ENCODE measurements at places on chromosomes 5 and 9.

GRCh38 chr5:36552651-36553393 is 53.6 kb upstream of the SLC1A3 start:
- no peak for DNase-seq

DNA sequence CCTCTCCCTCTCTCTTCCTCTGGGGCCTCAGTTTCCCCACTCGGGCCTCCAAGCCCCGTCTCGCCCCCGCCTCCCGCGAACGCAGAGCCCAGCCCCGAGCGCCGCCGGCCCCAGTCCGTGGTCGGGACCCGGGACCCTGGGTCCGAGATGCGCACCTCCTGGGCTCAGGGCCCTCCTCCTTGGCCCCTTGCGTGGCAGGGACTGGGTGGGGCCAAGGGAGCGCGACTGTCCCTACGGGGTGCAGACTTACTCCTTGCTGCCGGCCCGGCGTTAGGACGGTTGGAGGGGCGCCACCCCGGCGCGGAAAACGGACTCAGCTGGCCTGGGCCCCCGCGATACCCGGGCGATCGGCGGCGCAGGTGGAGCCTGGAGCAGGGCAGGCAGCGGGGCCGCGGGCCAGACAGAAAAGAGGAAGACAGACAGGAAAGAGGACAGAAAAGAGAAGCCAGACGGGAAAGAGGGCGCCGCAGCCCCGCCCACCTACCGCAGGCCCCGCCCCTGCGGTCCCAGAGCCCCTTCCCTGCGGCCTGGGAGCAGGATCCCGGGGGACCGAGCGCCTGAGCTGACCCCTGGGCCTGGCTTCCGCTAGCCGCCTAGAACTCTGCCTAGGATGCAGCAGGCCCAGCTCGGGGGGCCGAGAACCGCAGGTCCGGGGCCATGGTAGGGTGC is at the start of gene GBGT1:
TSS of gene GBGT1 (minus strand) at position 411 of the 669 bp plus-strand sequence. CDS start 1,502 bp downstream, outside the sequence.
- DNase-seq, result no peak

- DNase-seq, result no peak
Observed at GRCh38 chr9:27412963-27413362, 111.1 kb upstream of the IFNK start.

DNA sequence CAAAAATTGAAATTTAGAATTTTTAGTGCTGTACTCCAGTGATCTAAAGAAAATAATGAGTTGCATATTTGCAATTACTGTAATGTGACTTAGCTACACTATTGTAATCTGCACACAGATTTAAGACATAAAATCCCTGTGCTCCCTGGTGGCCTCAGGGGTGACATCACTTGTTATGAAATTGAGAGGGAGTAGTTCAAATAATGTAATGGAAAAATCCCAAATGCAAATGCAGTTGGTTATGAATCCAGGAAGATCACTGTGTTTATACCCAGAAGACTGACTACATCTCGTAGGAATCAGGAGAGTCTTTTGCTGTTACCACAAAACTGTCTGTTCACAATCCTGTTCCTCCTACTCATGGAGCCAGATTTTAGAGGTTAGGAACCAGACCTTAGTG is 178.7 kb upstream of the FBXL17 start:
- DNase-seq, result no peak

GRCh38 chr5:96083361-96083881 is 121.8 kb upstream of the ELL2 start:
- no peak for DNase-seq

DNA sequence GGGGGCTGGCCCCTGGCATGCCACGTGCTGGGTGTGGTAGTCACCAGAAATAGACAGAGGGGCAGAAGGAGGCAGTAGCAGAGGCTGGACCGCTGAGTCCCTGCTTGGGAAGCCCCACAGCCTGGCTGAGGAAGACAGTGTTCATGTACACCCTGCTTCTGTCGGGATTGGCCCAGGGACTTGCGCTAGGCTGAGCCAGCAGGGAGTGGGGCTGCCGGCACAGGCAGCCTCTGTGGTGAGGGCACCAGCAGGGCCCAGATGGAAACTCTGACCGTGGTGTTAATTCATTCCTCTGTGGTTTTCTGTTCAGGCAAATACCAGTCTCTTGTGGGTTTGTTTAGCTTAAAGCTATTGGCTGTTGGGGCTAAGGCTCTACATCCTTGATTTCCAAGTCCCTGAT is 108.6 kb upstream of the RAD23B start:
- no peak for DNase-seq

GRCh38 chr9:76369583-76369982 is 24.6 kb downstream of the RFK start:
- DNase-seq, result no peak

- no peak for DNase-seq
Observed at GRCh38 chr9:137798142-137798541, 79.4 kb upstream of the CACNA1B start.

GRCh38 chr5:1737790-1738405 is 61.7 kb downstream of the MRPL36 start:
- no peak for DNase-seq

- no peak for DNase-seq
Observed at GRCh38 chr9:35702696-35703095, 13.0 kb upstream of the TPM2 start.

DNA sequence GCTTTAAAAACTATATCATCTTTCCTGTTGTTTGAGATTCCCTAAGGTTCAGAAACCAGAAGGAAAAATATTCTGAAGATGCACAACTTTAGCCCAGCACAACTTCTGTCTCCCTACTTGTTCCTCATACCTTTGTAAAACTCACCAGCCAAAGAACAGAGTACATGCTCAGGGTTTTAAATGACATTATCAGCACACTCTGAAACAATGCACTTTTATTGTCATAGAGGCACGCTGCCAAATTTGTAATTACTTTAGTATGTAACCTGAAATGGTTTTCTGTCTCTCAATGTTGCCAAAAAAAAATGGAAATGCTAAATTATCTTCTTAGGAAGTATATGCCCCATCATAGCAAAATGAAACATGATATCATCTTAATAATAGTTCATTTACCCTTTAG is 383.6 kb upstream of the CDH6 start:
- DNase-seq, result no peak

DNA sequence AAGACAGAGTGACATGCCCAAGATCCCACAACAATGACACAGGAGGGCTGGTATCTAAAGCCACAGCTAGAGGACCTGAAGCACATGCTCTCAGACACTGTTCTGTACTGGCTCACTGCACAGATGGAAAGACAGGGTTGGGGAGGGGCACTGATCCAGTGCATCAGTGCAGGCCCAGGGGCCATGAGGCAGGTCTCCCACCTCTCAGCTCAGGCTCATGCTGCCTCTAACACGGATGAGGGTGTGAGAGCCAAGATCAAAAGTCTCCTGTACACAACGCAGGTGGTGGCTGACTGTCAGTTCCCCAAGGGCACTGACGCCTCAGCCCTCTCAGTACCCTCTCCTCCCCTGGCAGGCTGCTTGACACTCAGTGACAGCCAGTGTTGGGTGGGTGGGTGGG is 10.9 kb downstream of the RAPGEF1 start:
- DNase-seq, result no peak

DNA sequence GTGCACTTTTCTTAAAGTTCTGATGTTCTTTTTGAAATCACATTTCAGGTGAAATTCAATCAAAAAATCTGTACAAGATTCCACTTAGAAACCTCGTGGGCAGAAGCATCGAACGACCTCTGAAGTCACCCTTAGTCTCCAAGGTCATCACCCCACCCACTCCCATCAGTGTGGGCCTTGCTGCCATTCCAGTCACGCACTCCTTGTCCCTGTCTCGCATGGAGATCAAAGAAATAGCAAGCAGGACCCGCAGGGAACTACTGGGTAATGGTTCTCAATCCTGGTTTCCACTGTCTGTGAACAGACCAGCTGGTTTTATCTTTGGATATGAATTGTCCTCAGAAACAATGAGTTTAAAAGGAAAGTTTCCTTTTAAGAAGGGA is 8.1 kb upstream of the SLC2A8 start:
- no peak for DNase-seq

DNA sequence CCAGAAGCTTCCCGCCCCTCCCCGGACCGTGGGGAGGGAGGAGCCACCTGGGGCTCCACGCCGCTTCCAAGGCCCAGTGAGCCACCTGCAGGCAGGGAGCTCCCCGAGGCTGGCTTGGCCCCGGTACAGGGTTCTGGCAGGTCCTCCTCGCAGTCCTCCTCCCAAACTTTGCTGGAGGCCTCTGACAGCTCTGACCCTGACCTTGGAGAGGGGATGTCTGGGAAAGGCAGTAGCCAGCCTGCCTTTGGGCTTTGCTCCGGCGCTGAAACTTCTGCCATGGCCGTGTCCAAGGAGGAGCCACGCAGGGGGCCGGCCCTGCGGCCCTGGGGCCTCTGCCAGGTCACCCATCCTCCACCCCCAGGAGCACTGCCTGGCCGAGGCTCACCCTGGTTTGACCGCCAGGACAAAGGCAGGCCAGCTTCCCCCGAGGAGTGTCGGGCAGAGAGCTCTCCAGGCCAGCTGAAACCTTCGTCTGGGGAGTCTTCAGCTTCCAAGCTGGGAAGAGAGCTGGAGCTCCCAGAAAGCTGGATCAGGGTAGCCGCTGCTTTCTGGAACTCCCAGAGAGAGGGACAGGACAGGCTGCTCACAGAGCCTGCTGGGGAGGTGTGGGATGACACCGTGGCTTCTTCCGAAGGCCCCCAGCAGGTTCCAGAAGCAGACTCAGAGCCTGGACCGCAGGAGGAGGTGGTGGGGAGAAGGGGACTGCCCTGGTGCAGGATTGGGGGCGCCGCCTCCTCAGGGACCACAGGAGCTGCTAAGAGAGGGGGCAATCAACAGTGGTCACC is 9.0 kb upstream of the QSOX2 start:
- no peak for DNase-seq

- no peak for DNase-seq
Observed at GRCh38 chr5:45262061-45262590, 434.1 kb downstream of the HCN1 start.

GRCh38 chr5:112087222-112087621 is 330.2 kb upstream of the NREP start:
- DNase-seq, result no peak

GRCh38 chr5:45437752-45438151 is 258.4 kb downstream of the HCN1 start:
- no peak for DNase-seq

- DNase-seq, result no peak
Observed at GRCh38 chr5:56520986-56521730, 288.0 kb upstream of the ANKRD55 start.

GRCh38 chr5:67286006-67286405 is 89.4 kb upstream of the CD180 start:
- no peak for DNase-seq

GRCh38 chr5:121937762-121938161 is 24.0 kb upstream of the SRFBP1 start:
- DNase-seq, result no peak

DNA sequence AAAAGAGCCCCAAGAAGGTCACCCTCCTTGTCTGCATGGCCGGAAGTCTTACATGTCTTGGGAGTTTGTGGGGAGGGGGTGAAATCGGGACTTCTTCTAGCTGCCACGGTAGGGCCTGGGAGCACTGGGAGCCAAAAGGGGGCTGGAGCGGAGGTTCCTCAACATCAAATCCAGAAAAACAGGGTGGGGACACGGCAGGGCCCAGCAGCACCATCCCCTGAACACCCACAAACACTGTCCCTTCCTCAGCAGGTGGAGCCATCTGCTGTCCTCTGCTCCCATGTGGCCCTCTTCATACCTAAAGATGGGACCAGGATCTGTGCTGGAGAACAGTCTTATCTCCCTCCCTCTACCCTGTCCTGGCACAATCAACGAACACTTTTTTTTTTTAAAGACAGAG is 2.7 kb downstream of the TERT start:
- DNase-seq, result no peak

DNA sequence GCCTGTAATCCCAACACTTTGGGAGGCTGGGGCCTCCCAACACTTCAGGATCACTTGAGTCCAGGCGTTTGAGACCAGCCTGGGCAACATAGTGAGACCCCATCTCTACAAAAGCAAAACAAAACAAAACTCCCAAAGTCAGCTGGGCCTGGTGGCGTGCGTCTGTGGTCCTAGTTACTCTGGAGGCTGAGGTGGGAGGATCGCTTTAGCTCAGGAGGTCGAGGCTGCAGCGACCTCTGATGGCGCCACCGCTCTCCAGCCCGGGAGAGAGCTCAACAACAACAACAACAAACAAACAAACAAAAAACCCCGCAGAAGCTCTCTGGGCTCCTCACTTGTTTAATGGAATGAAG is 528 bp downstream of the ACOT12 start:
- no peak for DNase-seq

- no peak for DNase-seq
Observed at GRCh38 chr5:106269252-106269843, 1401.4 kb downstream of the EFNA5 start.

- DNase-seq, result no peak
Observed at GRCh38 chr5:154254896-154255295, 64.4 kb downstream of the GALNT10 start.

DNA sequence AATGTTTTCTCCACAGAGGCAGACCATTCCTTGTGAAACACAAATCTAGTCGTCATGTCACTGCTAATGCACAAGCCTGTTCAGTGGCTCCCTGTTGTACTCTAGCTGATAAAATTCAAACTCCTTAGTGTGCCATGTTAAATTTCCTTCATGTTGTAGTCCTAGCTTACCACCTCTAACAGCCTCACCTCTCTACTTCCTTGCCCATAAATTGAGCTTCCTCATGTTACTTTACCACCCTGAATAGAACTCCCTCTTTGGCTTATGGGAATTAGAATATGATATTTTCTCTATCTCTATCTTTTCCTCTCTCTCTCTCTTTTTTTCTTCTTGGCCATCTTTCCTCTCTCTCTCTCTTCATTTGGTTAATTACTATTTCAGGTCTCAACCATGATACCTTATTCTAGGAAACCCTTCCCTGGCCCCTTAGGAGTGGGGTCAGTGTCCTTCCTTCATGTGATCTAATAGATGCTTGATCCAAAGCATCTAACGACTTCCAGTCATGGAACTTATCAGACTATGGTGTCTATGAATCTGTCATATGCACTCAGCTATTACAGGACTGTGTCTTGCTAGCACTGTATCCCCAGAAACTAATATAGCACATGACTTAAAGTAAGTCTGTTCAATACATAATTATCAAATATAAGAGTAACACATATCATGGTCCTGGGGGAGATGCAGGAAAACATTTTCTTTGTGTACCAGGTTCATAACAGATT is 31.5 kb upstream of the ALDH1A1 start:
- no peak for DNase-seq

GRCh38 chr5:95925939-95926338 is 35.7 kb downstream of the ELL2 start:
- no peak for DNase-seq

DNA sequence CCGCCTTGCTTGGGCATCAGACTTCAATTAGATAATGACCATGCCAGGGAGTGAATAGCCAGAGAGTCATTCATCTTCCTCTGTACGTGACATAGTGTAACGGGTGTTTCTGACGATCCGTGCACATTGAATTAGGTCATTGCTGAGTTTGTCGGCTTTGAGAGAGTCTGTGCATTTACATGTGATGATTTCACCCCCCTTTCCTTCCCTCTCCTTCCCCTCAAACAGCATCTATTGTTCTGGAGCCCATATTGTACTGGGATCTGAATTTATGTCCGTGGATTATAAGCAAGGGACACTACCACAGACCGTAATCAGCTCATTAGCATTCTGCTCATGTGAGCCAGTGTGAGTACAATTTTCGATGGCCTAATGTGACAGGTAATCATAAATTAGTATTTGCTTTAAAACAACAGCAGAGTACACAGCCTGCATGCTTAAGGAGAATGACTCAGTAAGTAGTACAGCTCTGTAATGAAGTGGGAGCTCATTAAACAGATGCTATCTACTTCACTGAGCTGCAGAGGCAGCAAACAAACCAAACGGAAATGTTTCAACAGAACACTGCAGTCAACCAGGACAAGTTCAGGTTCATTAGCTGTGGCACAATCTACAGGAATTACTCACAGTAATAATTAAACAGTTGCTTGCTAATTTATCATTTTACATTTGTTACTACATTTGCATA is 302.1 kb downstream of the CSNK1G3 start:
- DNase-seq, result no peak

- DNase-seq, result no peak
Observed at GRCh38 chr5:9617221-9617620, 12.9 kb downstream of the TAS2R1 start.

Measured in cortex of kidney (tissue), 1 donor.